ENCODE measurements at places on chromosomes 16 and 17.

DNA sequence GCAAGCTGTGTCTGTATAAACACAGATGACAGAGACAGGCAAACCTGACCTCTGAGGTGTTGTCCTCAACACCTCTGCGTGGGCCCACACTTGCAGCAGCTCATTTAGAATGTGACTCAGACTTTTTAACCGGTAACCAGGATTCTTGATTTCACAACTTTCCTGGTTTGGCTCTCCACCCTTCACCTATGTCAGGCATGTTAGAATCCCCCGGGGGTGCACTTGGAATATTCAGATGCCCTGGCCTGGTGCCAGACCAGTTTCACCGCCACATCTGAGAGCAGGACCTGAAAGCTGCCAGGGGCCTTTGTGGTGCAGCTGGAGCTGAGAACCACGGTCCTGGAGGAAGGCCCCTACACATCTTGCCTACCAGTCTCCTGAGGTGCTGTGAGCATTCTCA lies 4.8 kb downstream of the DHODH start:
- DNase-seq, result no peak

DNA sequence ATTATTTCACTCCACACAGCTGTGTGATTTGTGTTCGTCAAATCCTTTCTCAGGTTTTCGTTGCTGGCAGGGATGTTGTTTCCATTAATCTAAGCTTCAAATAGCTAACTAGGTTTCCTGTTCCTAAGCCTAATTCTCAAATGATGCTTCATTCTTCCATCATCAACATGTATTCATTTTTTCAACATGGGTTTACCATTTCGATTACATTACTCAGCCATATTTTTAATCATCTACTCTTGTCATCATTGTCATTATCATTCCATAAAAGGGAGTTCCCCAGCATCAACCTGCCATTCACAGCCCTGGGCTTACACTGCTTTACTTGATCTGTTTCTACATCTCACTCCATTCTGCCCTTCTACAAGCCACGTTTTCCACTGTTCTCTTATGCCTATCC lies 33.3 kb upstream of the ANKFN1 start:
- DNase-seq, result no peak

DNA sequence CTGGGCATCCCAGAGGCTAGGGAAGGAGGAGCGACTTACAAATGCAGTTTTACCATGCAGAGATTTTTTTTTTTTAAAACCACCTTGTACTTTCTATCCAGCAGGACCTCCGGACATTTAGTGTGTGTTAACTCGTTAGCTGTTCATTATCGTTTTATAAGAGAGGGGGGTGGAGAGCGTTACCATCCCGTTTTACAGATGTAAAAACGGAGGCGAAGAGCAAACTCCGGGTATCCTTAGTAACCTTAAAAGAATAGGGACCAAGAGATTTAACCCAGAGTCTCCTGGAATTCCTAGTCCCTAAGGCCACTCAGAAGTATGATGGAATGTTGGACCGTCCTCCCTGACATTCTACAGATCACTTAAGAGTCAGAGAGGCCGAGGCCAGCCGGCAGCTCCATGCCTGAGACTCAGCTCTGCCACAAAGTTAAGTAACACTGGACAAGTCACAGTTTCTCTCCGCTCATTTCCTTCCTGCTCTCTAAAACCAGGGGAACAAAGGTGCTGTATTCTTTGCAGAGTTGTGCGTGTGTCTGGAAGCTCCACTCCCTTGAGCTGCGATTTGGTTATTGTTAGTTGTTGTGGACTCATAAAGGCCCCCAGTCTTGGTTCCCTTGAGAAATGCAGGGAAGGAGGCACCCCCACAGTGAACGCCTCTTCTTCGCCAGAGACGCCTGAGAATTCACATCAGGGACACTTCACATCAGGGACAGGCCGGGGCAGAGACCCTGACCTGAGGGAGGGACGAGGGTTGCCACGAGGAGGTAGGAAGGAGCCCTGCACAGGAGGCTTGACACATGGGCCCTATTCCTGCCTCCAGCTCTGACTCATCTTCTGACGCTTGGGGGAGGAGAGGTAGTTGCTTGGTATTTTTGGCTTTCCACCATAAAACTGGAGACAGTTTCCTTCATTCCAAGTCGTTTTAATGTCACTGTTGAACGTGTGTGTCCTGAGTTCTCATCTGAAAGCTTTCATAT lies 1.2 kb downstream of the DUSP14 start:
- DNase-seq, result peak; percentile 83

- no peak for DNase-seq
Observed at GRCh38 chr16:64696866-64697265, 425.0 kb downstream of the CDH11 start.

GRCh38 chr17:38636054-38636453 lies 30.3 kb upstream of the SRCIN1 start:
- DNase-seq, result no peak

DNA sequence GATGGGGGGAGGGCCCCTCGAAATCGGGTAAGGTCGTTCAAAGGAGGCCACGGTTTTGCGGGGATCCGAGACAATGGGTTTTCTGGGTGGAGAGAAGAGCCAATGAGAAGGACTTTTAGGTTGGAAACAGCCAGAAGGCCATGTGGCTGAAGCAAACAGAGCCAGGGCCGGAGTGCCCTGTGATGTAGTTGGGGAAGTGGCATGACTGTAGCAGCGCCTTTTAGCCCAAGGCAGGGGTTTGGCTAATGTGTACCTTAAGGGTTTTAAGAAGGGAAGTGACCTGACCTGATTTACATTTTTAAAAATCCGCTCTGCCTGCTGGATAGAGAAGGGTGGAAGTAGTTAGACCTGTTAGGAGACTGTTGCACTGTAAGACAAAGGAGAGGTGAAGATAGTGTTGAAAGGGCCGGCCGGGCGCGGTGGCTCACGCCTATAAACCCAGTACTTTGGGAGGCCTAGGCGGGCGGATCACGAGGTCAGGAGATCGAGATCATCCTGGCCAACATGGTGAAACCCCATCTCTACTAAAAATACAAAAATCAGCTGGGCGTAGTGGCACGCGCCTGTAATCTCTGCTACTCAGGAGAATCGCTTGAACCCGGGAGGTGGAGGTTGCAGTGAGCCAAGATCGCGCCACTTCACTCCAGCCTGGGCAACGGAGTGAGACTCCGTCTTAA lies 1.0 kb downstream of the LYRM1 start:
- DNase-seq, result peak; percentile 69

DNA sequence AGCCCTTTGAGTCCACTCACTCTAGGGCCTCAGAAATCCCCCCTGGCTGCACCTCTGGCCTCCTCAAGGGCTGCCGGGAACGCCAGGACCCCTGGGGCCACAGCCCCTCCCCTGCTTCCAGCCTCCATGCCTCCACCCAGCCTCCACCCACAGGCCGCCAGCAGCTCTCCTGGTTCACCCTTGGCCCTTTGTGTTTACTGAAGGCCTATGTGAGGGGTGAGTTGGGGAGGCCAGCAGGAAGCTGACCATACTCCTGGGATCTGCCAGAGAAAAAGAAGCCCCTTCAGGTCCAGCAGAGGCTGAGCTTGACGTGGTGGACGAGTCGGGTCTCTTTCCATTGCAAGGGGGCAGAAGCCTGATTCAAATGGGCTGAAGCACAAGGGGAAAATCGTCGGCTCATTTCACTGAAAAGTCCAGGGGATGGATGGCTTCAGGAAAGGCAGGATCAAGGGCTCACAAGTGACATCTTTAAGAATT lies 18.3 kb upstream of the ATP2A3 start:
- DNase-seq, result no peak

- peak; percentile 28 for DNase-seq
Observed at GRCh38 chr17:40442392-40443195, 656 bp upstream of the IGFBP4 start.

GRCh38 chr16:16127469-16128116 lies 95.7 kb downstream of the ABCC6 start:
- peak; percentile 43 for DNase-seq

GRCh38 chr16:3787924-3788661 lies 70.8 kb upstream of the TRAP1 start:
- no peak for DNase-seq

- no peak for DNase-seq
Observed at GRCh38 chr17:77510133-77510796, 369.5 kb downstream of the SEC14L1 start.

- DNase-seq, result no peak
Observed at GRCh38 chr16:85751698-85752501, 1.0 kb upstream of the C16orf74 start.

DNA sequence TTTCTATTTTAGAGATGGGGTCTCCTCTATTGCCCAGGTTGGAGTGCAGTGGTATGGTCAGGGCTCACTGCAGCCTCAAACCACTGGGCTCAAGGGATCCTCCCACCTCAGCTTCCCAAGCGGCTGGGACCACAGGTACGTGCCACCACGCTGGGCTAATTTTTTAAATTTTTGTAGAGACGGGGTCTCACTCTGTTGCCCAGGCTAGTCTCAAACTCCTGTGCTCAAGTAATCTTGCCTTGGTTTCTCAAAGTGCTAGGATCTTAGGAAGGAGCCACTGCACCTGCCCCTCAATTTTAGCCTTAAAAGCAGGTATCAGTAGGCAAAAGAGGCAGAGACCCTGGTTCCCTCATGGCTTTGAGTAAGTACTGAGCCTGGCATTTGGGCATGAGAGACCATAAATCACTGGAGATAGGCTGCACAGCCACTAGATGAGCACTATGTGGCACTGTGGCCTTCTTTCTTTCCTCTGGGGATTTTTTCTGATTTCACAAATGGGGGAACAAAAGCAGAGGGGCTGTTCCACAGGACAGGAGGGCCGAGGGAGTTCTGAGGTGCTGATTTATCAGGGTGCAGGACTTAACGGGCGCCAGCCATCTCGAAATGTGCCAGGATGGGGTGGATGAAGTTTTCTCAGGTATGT lies 82.2 kb downstream of the PLXDC1 start:
- DNase-seq, result peak; percentile 27

DNA sequence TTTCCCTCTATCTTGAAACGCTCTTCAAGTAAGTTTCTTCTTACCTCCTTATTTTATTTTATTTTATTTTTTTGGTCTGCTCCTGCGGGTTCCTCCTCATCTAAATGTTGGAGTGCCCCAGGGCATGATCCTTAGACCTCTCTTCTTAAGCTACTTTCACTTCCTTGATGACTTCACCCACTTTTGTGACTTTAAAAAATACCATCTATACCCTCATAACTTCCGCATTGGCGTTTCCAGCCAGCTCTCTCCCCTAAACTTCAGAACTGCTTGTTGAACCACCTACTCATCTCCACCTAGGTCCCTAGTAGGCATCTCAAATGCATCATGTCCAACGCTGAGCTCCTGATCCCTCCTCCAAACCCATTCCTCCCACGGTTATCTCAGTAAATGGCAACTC lies 51.4 kb upstream of the NFAT5 start:
- DNase-seq, result no peak

DNA sequence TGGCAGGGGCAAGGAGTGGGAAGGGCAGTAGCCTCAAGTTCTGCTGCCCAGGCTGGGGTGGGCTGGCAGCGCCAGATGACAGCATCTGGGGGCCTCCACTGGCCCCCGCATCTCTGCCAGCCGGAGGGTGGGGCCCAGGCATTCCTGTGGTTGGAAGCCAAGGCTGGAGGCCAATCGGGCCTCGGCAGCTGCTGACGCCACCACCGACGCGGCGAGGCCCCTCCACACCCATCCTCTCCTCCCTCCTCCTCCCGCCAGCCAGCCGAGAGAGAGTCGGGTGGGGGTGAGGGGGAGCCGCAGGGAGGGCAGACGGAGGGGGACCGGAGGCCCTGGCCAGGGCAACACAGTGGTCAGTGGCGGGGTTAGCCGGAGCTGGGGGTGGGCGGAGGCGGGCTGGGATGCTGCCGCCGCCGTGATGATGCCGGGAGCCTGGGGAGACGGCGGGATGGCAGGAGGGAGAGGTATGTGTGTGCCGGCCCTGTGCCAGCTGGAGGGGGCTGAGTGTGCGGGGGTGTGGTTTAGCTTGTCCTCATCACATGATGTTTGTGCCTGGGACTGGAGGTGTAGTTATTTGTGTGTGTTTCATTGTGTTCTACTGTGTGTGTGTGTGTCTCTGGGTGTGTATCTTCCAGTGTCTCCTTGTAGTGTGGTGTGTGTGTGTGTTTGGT lies 36.6 kb downstream of the ARHGAP23 start:
- peak; percentile 89 for DNase-seq

GRCh38 chr17:44794851-44795413 lies 35.2 kb downstream of the GJC1 start:
- DNase-seq, result peak; percentile 89

GRCh38 chr16:67723151-67723910 lies 4.2 kb upstream of the GFOD2 start:
- no peak for DNase-seq

DNA sequence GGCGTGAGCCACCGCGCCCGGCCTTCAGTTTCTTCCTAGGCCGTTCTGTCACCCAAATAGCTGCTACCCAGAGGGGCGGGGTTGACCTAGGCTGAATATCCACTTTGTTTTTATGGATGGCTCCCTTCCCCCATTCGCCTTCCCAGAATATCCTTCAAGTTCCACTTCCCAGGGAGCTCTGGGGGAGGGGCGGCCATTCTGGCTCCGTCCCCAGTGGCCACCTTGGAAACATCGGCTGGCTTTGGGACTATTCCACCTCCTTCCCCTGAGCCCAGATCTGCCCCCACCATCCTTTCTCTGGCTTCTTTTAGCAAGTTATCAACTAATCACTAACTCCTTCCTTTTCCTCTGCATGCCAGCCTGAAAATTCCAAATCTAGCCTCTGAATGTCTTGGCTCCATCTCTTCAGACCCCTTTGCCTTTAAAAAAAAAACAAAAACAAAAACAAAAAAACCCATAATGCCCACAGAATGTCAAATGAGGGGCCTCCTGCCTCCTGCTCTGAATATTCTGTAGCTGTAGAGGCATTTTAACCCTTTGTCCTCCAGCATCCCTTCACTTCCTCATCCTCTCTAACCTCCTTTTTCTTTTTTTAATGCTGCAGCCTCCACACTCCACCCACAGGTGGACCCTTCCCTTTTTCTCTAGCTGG lies 6.4 kb downstream of the ATP1B2 start:
- no peak for DNase-seq

DNA sequence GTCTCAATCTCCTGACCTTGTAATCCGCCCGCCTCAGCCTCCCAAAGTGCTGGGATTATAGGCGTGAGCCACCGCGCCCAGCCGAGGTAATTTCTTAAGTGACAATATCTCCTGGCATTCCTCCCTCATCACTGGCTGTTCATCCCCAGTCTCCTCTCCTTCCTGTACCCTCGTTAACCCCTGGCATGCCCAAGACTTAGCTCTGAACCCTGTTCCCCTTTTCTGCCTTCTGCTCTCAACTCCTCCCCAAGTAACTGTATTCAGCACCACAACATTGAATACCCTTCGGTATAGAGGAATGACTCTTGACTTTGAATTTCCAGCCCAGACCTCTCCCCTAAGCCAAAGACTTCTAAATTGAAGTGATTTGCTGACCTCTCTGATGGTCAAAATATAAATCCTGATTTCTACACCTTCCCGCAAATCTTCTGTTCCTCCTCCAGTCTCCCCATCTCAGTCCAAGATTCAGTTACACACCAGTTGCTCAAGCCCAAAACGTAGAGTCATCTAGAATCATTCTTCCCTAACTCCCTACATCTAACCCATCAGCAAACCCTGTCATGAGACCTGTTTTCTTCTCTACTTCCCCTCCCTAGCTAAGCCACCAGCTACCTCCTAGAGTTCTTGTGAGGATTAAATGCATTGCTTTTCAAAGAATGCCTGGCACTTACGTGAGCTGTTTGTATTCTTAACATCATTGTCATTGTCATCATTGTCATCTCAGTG lies 14.8 kb downstream of the PMP22 start:
- DNase-seq, result no peak

All from dermis microvascular lymphatic vessel endothelial cell (primary cell).